Activated gamma-delta T cell (primary cell): ENCODE measurements at places on chromosomes 6 and 20.

- DNase-seq, result no peak
Observed at GRCh38 chr20:44288252-44288651, 22.8 kb downstream of the FITM2 start.

DNA sequence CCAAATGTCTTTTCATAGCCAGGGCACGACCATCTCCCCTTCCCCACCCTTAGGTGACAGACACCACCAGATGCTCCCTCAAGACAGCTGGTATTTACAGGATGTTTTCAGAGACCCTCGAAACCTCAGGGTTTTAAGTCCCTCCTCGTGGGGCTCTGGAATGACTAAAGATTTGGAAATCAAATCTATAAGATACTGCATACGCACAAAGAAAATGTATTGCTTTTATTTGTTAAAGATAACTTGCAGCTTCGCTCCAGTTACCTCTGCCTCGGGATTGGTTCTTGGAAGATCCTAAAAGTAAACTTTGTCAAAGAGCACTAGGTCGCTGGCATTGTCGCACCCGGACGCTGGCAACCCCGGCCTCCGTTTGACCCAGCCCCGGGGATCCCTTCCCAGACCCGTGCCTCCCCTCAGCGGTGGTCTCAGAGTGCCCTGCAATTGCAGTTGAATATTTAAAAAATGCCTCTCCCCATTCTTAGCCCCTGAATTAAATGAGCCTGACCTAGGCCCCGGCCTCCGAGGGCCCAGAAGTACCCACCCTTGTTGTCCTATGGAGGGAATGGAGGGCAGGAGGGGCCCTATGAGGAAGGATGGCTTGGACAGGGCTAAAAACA is 7.1 kb downstream of the PAX1 start:
- no peak for DNase-seq

DNA sequence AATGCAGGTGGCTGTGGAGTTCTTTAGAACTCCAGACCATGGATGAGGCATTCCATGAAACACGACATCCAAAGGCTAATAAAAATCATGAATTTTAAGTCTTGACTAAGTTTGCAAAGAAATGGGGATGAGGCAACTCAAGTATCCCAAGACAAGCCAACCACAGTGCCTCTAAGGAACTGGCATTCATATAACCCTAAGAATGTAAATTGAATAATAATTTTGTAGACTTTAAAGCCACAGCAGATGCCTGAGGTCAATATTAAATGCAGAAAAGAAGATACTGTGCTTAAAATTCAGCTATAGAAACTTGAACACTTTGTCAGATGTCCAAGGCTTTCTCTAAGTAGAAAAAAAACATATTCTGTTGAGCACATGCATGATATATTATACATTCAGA is 54.5 kb downstream of the TFAP2B start:
- no peak for DNase-seq

DNA sequence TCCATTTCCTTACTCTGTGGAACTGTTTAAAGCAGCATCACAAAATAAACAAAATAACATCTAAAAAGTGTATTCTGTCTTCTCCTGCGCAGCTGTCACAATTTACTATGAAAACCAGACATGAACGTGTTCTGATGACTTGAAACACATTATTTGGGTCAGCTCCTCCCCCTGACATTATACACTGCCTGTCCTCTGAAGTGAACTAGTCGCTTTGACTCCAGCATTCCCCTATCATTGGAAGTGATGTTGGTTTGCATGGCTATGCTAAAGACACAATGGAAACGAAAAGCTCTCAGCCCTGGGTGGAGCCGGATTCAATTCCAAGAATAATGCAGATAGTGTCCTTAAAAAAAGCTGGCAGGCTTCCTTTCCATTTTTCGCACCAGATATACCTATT is 125.9 kb downstream of the FYN start:
- DNase-seq, result no peak

GRCh38 chr20:32872266-32872665 is 13.5 kb downstream of the EFCAB8 start:
- DNase-seq, result no peak

DNA sequence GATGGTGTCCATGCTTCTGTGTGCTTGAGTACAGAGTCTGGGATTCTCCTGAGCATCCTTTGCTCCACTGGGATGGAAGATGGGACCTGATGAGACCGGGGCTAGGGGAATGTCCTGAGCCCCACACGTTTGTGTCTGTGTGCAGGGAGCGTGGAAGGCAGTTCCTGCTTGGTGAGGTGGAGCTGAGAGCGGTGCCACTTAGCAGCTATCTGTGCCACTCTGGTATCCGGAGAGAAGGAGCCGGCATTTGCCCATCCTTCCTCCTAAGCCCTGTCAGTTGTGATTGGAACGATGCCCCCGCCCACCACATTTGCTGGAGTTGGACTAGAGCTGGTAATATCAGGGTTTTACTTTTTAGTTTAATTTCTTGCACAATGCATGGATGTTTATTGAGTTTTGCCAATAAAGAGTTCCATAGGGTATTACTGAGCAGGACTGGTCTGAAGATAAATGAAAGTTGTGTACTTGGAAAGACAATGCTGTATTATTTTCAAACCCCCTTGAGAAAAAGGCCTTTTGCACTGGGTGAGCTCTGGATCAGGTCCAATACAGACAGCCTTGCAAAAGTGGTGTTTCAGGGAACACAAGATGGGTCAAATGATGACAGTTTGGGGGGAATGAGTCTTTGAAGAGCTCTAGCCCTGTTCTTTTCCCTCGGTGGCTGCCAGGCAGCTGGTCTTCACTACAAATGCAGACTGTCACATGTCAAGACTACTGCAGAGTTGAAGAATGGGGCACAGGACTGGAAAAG is 130.8 kb downstream of the SYCP2 start:
- no peak for DNase-seq

DNA sequence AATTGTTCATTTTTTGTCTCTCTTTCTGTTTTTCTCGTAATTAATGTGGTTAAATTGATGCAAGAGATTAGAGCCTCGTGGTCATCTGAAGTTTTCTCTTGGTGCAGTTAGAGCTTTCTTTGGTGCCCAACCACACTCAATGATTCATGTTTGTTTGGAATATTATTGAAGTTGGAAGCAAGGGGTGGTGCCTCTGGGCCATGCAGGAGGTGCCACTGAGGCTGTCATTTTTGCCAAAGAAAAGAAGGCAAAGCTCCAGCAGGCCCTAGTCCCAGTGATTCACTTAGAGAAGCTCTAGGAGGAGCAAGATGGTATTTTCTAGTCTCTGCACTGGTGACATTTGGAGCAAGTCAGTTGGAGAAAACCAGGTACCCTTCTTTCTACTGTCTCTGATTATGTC is 144.5 kb upstream of the RALGAPA2 start:
- DNase-seq, result no peak

DNA sequence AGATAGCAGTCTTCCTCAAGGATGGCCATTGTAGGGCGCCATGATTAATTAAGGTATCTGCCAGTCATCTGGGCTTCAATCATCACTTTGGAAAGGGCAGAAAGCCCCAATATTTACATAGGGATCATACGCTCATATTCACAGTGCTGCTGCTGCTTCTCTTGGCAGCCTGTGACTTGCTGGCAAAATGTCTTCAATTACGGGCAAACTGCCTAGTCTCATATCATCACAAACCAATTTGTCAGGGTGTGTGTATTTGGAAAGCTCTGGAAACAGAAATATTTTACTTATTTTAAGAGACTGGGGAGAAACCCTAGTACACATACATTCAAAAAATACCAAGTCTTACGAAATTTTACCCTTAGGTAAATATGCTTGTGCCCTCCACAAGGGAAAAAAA is 77.6 kb downstream of the SAMD5 start:
- no peak for DNase-seq

DNA sequence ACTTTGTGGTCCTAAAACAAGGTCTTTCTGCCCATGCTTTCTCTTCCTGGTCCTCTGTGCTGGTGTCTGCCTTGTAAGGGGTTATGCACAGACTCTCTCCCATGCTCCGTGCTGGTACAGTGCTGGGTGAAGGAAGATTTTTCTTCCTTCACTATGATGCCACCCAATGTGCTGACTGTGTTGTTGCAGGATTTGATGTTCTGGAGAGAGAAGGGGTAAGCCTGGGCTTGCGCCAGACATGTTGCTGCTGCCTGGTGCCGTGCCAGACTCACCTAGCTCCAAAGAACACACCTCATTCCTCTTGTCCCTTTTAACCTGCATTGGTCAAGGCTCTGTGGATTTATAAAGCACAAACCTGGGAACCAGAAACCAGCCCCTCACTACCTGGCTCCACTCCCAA is 28.4 kb upstream of the ARMH2 start:
- DNase-seq, result no peak

DNA sequence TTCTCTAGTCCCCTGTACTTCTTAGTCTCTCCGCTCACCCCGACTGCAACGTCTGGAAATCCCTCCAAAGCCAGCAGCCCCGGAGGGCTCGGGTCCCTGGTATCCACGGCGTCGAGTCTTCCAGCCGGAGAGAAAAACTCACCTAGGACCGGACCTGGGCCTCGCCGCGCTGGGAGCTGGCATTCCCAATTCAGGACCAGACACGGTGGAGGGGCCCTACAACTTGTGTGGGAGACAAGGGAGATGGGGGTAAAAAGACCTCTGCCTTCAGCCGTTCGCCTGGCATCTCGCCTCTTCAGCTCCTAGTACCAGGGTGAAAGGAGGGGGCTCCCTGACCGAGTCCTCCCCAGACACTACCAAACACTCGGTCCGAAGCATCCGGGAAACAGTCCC is 64.3 kb downstream of the GPX5 start:
- DNase-seq, result no peak

DNA sequence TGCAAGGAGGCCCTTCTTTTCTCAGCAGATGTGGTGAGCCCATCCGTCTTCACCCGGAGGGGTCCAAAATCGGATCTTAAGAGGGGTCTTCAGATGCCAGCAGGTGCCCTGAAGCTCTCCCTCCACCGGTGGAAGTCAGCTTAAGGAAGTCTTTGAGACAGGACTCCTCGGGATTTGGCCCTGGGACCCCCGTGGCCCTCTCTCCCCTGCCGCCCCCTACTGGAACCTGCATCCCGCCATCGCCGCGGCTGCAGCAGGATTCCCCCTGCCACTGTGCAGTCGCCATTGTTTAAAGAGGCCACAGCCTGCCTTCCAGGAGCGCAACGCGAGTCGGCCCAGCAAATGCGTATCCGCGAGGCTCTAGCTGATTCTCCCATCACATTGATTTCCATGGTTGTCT is 292.5 kb upstream of the ZNF337 start:
- DNase-seq, result no peak

- DNase-seq, result no peak
Observed at GRCh38 chr20:3652221-3652620, 11.0 kb downstream of the GFRA4 start.

- DNase-seq, result no peak
Observed at GRCh38 chr6:43524483-43524961, 7.6 kb downstream of the POLR1C start.

DNA sequence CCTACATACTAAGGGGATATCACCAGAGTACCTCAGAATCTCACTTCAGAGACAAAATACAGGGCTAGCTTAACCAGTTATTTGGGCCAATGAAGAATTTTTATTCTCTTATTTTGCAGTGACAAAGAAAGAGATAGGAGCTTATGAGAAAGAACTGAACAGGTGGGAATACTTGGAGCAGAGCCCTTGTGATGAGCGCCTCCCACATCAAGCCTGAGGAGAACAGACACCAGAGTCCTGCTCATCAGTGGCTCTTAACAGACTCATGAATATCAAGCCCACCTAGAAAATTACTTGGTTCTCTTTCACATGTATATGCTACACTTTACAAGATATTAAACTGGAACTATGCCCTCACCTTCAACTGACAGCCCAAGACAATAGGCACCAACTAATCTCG is 99.0 kb downstream of the FAXC start:
- DNase-seq, result no peak

DNA sequence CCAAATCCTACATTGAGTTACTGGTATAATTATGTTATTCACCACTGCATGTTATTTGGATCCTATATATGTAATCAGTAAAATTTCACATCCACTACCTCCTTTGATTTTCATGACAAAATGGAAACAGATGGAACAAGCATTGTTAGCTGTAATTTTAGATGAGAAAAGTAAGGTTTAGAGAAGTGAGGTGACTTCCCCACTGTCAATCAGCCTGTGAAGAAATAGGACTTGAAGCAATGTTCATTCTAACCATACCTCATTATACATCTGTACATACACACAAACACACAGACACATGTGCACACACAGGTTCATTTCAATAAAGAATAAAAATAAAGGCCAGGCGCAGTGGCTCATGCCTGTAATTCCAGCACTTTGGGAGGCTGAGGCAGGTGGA is 23.7 kb upstream of the QKI start:
- DNase-seq, result no peak

DNA sequence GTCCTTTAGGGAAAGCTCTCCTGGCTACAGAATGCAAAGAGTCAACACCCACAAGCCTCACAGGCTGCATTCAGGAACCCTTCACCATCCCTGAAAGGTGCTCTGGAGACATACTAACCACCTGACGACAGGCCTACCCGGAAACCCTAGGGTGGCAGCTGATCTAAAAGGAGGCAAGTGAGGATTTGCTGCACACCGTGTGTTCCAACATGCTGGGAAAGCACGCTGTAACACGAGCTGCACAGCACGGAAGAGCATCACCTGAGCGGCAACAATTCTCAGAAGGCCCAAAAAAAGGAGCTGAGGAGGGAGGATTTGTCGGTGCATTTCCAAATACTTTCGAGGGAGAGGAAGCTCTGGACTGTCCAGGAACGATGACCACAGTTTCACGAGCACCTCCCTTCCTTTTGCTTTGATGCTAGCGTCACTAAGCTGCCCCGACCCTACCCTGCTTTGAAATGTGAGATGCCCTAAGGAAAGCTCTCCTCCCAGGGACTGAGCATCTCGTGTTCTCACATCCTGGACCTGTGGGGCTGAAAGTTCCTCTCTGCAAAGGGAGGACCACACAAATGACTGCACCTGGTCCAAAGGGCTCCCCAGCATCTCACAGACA is 87.0 kb downstream of the PPP1R3G start:
- DNase-seq, result no peak

DNA sequence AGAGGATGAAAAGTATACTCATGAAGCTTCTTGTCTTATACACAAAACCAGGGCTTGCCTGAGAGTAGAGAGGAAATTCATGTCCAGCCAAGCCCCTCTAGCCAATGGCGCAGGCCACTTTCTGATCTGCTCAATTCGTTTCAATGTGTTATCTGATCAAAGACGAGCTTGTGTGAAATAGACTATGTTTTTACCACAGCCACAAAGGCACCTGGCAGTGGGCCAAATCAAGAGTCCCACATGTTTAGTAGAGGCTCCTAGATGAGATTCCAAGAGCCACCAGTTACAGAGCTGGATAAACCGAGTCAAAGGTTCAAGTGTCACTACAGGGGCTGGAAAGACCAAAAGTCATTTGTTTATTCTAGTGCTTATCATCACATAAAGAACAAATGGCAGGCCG is 34.9 kb downstream of the GPLD1 start:
- DNase-seq, result no peak

- no peak for DNase-seq
Observed at GRCh38 chr6:142408409-142408808, 106.6 kb downstream of the ADGRG6 start.

DNA sequence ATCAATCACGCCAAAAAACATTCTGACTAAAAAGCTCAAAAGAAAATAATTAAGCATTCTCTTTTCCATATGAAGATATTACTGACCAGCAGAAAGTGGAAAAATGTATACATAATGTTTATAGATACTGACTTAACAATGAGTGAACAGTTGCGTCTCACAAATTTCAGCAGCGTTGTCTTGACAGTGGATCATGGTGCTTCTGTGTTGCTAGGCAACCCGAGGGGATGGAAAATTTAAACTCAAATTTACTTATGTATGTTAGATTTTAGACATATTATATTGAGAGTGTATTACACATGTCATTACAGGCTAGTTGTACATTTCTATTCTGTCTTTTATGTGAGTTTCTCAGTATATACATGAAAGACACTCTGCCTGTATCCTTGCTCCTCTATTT is 110.2 kb downstream of the LAMA2 start:
- no peak for DNase-seq

- DNase-seq, result no peak
Observed at GRCh38 chr20:55953201-55953600, 52.1 kb downstream of the CBLN4 start.
